ENCODE measurements at places on chromosomes 3 and 15.
A peak's percentile ranks its signal among the peaks of the same experiment; 100 is the strongest.

DNA sequence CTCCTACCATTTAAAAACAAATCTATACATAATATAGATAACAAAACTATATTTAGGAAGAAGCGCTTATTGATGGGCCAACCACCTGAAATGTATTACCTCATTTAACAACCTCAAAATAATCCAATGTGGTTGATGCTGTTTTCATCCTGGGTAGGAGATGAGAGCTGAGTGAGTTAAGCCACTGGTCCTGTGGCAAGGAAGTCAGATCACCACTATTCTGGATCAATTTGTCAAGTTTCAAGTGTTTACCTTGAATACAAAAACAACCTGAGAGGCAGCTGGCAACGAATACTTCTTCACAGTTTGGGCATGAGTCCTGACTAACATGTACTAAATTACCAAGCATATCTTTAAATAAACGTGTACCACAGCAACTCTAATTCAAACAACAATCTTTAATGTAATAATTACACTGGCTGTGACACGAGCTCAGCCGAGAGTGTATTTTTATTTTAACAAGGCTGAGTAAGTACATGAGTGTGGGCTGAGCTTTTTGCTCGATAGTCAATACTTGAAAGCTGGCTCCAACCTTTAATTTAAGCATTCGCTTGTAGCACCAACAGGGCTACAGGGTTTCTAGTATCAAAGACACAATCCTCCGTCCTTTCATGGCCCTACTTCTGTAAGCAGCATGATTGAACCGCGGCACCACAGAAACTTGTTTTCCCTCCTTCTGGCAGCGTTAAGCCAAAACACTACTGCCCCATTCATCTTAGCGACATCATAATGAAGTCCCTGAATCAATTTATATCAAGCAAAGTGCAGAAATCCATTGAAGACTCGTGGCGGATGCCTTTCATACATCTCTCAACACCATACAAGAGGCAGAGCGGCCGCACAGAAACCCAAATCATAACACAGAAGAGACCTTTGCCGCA is 93.8 kb upstream of the ICE2 start:
- DNase-seq = peak; percentile 81

DNA sequence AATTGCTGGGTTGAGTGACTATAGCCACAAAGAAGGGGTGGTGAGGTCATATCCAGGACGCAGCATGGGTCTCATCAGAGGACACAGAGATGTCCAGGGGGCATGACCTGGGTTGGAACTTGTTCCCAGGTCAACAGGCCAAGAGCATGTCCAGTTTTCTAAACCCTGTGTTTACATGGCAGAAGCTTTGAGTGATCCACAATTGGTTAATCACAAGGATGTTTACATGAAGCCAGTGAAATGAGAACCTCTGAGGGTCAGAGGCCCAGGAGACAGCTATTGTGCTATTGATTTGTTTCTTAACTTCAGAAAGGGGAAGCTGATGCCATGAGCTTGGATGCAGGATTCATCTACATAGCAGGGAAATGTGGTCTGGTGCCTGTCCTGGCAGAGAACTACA is 42.2 kb upstream of the TOPBP1 start:
- no peak for DNase-seq

DNA sequence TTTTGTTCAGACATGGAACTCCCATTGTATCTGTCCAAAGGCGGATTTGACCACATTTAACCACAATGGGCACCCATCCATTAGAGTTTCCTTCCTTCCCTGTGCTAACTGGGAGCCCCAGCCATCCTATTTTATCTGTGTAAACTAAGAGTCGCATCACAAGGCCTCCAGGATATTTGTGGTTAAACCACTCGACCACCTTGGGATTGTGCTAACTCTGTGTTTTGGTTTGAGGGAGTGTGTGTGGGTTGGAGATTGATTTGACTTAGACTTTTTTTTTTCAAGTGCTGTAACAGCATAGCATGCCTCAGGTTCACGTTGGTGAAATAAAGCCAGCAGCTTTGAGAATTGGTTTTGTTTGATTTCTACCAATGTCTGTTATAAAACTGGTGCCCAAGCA is 100.4 kb upstream of the TP63 start:
- no peak for DNase-seq

- no peak for DNase-seq
These were observed 65.8 kb downstream of the DTWD1 start for GRCh38 chr15:49686599-49686998.

Data from NCI-H345 (cell line).